ENCODE measurements at places on chromosomes 12 and 14.

GRCh38 chr14:69615496-69616407 lies 4.4 kb downstream of the SUSD6 start:
- DNase-seq, result no peak

DNA sequence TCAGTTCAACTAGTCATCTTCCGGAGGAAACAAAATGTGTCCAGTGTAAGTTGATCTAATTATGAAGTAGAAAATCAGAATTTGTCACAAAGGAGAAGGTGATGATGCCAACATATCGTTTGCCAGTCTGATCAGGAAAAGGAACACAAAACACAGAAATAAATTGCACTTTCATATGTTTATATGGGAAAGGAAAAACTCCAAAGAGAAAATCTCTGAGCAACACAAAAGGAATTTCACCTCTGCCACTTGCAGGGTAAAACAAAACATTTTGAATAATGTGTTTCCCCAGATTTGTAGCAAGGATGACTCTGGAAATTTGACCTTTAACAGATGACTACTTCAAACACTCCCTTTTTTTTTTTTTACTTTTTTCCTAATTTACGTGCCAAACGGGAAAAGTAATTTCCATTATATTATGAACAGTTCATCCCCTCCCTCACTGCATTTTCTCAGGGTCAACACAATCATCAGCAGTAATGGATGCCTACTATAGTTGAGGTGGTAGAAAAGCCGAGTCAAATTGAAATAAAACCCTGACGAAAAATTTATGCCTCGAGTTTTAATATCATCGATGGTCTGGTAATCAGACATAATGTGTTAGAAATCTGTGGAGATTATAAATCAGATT lies 25.6 kb downstream of the MGAT4C start:
- no peak for DNase-seq

- no peak for DNase-seq
Observed at GRCh38 chr12:95248604-95249360, 31.2 kb downstream of the VEZT start.

- no peak for DNase-seq
Observed at GRCh38 chr12:132596016-132596415, 14.4 kb downstream of the LRCOL1 start.

DNA sequence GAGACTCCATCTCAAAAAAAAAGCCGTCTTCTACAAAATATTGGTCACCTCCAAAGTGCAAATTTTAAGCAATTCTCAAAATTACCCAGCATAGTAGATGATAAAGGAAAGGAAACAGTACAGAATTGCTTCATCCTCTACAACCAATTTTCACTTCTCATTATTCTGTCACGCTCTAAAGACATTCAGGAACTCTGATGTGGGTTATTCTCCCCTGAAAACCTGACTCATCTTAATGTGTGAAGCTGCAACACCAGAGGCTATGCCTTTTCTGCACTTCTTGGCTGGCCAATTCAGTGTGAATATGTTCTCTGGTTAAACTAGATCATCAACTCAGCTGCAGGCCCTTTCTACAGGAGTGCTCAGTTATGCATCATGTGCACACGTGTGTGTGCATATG lies 11.0 kb downstream of the PTGER2 start:
- no peak for DNase-seq

DNA sequence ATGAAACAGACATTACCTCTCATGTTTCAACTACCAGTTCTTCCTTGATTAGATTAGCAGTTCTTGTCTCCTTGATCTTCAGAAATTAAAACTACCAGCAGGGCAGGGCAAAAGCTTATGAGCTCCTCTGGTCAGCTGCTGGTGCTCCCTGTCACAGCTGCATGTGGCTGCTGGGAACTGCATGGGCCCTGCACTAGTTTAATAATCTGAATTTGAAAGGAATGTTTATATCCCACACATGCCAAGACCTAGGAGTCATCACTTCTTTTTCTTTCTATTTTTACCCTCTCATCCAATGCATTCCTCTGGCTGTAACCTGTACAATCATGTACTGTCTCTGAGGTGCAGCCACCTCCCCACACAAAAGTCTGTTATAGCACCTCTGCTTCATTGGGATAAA lies 73.9 kb downstream of the ARMH4 start:
- DNase-seq, result no peak

DNA sequence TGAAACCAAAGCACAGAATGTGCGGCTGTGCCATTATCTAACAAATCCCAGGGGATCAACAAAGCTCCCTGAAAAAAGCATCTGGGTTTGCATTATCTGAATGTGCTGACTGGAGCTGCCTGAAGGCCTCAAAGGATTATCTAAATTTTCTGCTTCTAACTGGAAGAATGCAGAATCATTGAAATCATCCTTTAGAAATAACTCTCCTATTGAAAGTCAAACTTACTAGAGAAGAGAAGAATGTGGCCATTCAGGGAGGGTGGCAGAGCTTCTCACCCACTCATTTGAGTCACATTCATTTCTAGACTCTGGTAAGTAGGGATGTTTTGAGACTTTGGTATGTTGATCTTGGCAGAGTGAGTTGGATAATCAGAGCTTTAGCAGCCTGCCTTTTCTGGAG lies 220.6 kb upstream of the RGS6 start:
- no peak for DNase-seq

DNA sequence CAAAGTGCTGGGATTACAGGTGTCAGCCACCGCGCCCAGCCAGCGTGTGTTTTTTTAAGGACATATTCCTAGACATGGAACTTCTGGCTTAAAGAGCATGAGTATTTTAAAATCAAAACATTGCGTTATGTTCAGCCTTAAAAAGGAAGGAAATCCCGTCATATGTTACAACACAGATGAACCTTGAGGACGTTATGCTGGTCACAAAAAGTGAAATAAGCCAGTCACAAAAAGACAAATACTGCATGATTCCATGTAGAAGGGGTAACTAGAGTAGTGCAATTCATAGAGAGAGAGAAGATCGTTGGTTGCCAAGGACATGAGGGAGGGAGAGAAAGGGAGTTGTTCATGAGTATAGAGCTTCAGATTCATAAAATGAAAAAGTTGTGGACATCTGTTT lies 53.9 kb downstream of the ACACB start:
- DNase-seq, result no peak

DNA sequence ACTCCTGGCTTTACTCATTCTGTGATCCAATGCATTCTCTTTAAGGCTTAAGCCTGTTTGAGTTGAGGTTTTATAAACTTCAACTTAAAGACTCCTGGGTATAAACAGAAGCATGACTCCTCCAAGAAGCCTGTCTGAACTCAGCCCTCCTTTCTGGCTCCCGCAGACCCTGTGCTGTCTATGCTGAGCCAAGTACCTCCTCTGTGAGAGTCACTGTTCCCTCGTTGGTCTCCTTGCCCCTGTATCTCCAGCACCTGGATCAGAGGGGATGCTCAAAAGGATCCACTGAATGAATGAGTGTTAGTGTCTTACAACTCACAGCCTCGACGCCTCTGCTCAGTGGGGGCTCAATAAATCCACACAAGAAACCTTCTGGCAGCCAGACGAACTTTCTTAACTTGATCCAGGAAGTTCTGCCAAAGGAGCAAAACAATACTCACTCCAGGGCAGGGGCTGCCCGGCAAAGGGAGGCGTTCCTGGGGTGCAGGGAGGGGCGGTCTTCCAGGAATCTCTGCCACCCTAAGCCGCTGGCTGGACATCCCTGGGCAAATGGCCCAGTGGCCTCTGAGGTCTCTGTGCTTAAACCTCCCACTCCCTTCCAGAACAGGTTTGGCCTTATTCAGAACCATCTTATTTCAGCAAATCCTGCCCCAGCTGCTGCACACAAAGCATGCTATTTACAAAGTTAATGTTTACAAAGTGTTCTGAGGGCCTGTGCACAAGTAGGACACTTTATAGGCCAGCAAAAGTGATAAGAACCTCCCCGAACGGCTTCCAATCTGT lies 32.9 kb downstream of the MAP1LC3B2 start:
- DNase-seq, result no peak

- no peak for DNase-seq
Observed at GRCh38 chr12:117331691-117332090, 29.7 kb downstream of the NOS1 start.

GRCh38 chr12:110928700-110929099 lies 8.3 kb upstream of the MYL2 start:
- DNase-seq, result no peak

DNA sequence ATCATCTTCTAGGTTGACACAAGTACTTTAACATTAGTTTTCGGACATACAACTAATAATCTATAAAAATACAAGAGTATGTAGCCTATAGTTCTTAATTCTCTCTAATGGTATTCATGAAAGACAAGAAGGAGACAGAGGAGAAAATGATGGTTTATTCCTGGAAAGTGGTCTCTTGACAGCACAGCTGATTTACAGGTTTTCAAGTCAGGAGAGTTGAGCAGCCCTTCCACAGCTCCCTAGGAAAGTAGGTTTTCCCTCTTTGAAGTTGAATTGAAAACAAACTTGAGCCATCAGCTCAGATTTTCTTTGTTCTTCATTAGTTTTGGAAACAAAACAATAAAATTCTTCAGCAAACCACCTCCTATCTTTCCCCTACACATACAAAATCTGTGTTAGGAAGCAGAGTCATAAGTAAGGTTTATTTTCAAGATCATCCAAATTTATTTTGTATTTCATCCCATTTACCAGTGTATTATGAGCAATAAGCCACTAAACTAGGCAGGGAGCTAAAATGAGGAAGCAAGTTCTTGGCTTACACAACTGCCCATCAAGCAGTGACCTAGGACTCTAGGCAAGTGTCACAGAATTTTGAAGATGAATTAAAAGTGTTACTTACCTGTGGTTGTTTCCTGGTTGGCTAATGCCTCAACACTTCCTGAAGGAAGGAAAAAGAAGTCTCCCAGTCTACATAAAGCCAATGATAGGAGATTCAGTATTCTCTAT lies 357.0 kb downstream of the BCAT1 start:
- DNase-seq, result no peak

DNA sequence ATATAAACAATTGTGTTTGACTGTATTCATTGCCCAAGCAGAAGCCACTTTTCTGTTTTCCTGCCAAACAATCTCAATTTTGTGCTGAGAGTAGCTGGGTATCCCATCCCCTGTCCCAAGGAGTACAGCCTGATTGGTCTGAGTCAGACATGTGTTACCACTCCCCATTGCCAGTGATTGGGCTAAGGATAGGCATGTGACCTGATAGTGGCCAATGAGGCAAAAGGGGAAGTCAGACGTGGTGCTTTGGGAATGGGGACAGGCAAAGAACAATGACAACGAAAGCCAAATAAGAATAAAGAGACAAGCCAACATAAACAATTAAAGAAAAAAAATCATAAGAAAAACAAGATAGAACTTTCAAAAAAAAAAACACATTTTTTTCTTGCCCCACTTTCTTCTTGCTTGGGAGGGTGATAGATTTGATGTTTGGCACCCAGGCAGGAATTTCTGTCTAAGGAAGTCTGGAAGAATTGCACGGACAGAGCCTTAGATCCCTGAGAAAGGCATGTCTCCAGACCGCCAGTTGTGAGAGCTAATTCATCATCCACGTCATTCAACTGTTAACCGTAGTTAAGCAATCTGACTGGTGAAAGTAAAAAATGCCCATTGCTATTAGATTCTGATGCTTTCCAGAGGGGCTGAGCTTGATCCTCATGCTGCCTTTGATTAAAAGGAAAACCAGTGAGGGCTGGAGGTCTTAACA lies 626.6 kb upstream of the TMEM132C start:
- no peak for DNase-seq

GRCh38 chr14:77607741-77608302 lies 8.6 kb downstream of the SPTLC2 start:
- DNase-seq, result no peak

GRCh38 chr14:93050761-93051160 lies 65.0 kb downstream of the ITPK1 start:
- no peak for DNase-seq

DNA sequence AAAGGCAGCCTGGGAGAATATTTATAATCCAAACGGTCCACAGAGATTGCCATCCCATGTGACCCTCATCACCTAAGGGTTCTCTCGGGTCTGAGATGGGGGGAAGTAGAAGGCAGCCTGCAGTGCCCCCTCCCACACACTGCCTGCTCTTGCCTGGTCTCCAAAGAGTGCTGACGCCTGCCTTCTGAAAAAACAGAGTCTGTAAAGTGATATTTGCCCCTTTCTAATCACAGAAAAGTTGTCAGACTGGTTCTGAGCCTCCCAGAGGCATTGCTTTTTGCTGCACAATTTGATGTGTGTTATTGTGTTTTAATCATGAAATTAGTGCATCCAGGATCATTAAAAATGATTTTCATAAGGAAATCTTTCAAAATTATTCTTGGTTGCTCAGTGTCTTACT lies 59.2 kb downstream of the TMEM30B start:
- DNase-seq, result no peak

- DNase-seq, result no peak
Observed at GRCh38 chr14:72638021-72638420, 255.9 kb downstream of the DPF3 start.

GRCh38 chr14:73426877-73427276 lies 31.5 kb downstream of the NUMB start:
- DNase-seq, result no peak

DNA sequence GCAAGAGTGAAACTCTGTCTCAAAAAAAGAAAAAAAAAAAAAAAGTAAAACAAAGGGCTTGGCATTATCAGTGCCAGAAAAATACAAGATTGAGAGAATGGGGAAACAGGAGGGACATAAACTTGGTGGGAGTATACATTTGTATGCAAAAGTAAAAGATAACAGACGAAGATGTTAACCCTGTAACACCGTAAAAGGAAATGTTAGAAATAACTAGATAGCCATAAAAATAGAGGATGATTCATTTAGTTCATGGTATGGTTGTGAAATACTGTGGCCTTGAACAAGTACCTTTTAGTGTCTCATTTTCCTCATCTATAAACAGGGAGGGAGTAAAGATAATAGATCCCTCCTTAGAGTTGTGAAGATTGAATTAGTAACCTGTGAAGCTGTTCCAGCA lies 33.3 kb downstream of the ATP2A2 start:
- no peak for DNase-seq

- no peak for DNase-seq
Observed at GRCh38 chr14:89621009-89621421, 204.0 kb upstream of the FOXN3 start.

DNA sequence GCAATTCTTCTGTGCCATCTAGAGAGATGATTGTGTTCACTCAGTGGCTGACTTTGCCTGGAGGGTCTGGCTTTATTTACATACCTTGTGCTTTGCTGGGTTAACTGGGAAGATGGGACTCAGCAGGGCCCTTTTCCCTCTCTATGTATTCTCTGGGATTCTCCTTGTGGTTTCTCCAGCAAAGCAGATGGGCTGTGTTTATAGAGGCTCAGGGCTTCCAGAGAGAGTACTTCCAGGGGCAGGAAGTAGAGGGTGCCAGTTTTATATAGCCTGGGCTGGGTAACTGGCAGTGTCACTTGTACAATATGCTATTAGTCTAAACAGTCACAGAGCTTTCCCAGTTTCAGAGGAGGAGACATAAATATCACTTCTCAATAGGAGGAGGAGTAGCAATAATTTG lies 509.9 kb downstream of the DIO2 start:
- DNase-seq, result no peak

GRCh38 chr12:120873226-120873625 lies 30.9 kb downstream of the SPPL3 start:
- DNase-seq, result no peak

- no peak for DNase-seq
Observed at GRCh38 chr12:48542300-48542928, 17.0 kb downstream of the OR8S1 start.

- DNase-seq, result no peak
Observed at GRCh38 chr14:59582161-59582560, 5.5 kb upstream of the CCDC175 start.

GRCh38 chr12:96195845-96196451 lies 1.8 kb downstream of the ELK3 start:
- DNase-seq, result peak; percentile 27
